ENCODE measurements at places on chromosomes 11 and 22.

DNA sequence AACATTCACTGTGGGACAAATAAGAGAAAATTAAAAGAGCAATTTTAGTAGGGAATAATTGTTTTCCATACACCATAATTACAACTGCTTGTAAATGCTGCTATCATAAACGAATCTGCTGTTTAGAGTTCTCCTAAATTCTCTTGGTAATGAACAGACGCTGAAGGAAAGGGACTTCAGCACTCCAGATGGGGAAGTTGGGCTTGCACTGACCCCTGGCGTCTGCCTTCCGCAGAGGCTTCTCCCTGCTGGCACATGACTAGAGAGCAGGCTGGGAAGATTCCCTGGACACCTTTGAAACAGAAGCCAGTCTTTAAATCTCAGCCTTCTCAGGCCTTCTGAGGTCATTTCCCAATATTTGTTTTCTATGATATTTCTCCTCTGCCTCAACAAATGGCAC, 84.1 kb downstream of the NXPE2 start:
- no peak for DNase-seq

- DNase-seq = no peak
These were observed 191.7 kb downstream of the TBC1D22A start for GRCh38 chr22:46953968-46954765.

- peak; percentile 24 for DNase-seq
These were observed 1.6 kb downstream of the SPTBN2 start for GRCh38 chr11:66727282-66728037.

GRCh38 chr11:8267831-8268529, 4.3 kb upstream of the LMO1 start:
- DNase-seq = no peak

DNA sequence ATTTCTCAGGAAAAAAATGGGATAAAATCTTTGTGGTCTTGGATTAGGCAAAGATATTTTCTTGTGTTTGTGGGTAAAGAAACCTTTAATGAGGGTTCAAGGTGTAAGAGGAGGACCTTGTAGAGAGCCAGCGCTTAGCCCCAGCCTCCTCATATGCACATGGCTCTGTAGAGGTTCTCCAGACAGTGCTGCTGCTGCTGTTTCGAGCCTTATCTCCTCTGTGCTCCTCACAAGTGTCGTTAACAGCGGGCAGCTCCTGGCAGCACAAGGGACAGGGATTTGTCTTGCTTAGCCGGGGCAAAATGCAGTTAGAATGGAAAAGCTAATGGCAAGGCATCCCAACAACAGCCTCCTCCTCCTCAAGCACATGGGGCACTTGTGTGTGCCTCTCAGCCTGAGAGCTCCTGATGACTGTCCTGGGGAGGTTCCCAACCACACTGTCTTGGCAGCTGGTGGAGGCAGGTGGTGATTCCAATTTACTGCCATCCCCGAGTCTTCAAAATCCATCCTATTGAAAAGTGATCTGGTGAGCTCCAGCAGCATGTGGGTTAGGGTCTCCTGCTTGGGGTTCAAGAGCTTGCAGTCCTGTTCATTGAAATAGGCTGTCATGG, 7.6 kb upstream of the MSANTD2 start:
- DNase-seq = no peak

DNA sequence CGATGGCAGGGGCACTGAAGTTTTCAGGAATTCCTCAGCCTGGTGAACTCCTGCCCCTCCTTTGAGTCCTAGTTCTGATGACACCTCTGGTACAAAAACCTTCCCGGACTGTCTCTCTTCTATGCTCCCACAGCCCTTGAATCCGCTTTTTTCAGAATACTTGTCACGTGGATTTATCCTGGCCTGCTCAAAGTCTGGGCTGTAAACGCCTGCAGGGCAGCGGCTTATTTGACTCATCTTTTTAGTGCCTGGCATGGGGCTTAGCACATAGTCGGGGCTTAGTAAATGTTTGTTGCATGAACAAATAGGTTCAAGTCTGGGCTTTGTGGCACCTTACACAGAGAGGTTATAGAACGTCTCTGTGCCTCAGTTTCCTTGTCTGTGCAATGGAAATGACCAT, 13.4 kb upstream of the KCNJ11 start:
- DNase-seq = no peak

DNA sequence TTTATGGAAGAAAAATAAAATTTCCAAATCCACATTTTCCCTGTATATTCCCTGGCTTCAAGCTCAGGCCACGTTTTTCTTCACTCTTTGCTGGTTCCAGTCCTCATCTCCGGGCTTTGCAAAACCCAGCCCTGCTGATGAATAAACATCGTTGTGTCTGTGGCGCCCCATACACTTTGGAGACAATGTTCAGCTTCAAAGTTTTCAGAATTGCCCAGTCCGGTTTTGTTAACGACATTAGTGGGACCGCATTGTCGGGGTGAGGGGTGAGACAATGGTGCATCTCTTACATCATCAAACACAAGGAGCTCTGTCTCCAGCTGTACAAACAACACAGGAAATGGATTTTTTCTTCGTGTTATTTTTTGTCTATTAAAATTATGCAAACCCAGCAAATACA, 53.4 kb upstream of the HTATIP2 start:
- DNase-seq = peak; percentile 39

DNA sequence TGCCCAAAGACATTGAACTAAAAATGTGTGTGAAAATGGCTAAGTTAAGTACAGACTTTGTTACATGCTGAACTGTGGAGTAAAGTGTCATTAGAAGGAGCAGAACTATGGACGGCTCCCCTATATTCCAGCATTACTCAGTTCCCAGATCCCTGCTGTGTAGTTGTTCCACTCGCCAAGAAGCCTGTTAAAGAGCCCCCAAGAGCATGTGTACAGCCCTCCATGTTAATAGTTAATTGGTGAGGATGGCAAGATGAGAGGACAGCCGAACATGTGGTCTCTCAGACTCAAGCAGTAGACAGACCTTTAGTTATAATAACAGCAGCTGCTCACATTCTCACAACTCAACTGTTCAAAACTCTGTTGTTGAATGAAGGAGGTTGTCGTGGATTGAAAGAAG, 127.4 kb downstream of the ELP4 start:
- DNase-seq = no peak

DNA sequence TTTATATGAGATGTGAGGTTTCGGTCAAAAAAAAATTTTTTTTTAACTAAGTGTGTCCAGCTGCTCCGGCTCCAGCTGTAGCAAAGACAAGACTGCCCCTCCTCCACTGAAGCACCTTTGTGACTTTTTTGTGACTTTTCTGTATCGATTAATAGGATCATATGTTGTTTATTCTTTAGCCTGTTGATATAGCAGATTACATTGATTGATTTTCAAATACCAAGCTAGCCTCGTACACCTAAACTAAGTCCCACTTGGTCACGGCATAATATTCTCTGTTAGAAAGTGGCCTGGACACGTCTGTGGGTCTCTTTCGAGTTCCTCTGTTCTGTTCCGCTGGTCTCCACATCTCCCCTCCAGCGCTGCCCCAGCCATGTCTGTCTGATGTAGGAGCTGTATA, 126.8 kb downstream of the IGLL1 start:
- DNase-seq = no peak

GRCh38 chr11:73781303-73781702, 6.4 kb upstream of the MRPL48 start:
- DNase-seq = no peak

GRCh38 chr11:134252346-134253187, 585 bp downstream of the THYN1 start:
- no peak for DNase-seq

DNA sequence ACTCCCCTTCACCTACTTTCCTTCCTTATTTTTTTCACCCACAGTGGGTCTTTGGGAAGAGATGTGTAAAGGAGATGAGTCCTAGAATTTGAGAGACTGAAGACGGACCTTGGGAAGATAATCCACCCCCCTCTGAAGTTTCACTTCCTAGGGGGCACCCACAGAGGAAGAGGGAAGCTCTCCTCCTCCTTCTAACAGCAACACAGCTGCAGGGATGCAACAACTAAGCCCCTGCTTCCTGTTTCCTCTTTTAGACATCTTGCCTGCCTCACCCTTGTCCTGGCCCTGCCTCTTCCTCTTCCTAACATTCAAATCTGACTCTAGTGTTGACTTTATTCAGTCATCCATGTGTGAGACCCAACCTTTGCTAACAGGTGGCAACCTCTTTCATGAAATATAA, 424.6 kb downstream of the BUD13 start:
- DNase-seq = no peak

DNA sequence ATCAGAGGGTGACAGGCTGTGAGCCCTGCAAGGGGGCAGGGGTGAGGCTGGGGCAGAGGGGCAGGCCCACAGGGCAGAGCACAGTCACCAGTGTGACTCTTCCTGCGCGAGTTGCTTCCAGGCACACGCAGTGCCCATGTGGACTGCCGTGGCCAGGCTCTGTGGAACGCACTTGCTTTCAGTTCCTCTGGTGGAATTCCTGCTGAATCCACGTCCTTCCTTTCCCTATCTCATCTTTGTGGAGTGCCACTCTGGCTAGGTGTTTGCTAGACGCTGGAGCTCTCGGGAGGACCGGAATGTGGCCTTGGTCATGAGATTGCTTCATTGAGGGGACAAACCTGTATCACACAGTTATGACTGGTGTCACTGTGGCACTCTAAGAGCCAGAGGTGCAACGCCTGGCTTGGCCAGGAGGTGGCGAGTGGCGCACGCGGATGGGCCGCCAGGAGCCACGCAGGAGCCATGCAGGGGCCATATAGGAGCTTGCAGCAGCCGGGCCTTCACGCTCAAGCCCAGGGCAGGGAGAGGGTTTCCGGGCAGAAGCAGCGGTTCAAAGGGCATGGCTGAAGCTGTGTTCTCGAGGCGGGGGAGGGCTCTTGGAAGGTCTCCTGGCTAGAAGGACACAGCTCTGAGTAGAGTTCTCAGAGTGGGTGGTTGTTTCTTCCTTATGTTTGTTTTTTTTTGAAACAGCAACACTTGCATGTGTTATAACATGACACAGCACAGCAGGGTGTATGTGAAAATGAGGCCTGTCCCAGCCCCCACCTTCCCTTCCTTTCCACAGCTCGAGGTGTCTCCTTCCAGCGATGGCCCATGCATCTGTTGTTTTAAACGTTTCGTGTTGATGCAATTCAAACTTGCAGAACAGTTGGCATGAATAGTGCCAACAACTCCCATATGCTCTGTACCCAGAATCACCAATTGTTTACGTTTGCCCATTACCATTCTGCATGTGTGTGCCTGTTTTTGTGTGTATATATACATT, 36.2 kb downstream of the TBC1D22A start:
- peak; percentile 68 for DNase-seq

DNA sequence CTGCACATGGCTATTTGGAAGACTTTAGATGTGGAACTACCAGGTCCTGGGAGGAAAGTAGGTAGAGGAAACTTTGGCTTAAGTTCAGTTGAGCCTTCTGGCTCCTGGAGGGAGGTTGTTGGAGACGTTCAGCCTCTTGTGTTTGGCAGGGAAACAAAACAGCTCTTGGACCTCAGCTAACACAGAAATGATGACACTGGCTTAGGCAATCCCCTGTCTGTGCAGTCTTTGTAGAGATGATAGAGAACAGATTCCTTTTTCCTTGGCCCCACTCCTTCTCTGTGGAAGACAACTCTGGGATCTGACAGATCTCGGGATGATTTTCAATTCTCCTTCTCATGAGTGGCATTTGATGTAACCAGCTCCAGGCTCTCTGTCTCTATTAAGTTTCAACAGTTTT, 428.5 kb downstream of the TMEM135 start:
- DNase-seq = no peak

GRCh38 chr11:77530879-77531278, 57.0 kb upstream of the PAK1 start:
- DNase-seq = no peak

- DNase-seq = no peak
These were observed at the start of gene CABP2 for GRCh38 chr11:67522844-67523555. Gene CABP2 (minus strand): TSS chr11:67523446. CDS start chr11:67523326, 120 bp downstream.

Data from C1 segment of cervical spinal cord (tissue), 14 donors.